ENCODE measurements at places on chromosomes 7 and 10.

DNA sequence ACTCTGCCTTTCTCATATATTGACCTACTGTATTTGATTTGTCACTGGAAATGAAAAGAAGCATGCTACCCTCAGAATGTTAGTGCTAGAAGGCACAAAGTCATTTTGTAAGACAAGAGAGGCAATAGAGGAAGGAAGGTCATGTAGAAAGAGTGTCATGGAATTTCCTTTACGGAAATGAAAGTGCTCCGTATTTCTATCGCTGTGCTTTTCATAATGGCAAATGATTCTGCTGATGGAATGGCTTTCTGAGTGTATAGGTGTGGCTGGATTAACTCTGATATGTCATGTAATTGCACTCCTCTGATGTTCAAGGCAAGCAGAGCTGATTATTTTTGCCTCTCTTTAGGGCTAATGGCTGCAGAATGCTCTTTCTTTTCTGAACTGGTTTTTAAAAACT is 15.5 kb upstream of the STEAP4 start:
- no peak for DNase-seq
- no peaks in the 10 kb centered on the region for H3K4me1 ChIP-seq
- H3K4me3 ChIP-seq, result no peak overlapping the region
- H3K36me3 ChIP-seq, result no peaks in the 10 kb centered on the region
- H3K27ac ChIP-seq, result no peak overlapping the region
- H3K27me3 ChIP-seq, result no peaks in the 10 kb centered on the region

DNA sequence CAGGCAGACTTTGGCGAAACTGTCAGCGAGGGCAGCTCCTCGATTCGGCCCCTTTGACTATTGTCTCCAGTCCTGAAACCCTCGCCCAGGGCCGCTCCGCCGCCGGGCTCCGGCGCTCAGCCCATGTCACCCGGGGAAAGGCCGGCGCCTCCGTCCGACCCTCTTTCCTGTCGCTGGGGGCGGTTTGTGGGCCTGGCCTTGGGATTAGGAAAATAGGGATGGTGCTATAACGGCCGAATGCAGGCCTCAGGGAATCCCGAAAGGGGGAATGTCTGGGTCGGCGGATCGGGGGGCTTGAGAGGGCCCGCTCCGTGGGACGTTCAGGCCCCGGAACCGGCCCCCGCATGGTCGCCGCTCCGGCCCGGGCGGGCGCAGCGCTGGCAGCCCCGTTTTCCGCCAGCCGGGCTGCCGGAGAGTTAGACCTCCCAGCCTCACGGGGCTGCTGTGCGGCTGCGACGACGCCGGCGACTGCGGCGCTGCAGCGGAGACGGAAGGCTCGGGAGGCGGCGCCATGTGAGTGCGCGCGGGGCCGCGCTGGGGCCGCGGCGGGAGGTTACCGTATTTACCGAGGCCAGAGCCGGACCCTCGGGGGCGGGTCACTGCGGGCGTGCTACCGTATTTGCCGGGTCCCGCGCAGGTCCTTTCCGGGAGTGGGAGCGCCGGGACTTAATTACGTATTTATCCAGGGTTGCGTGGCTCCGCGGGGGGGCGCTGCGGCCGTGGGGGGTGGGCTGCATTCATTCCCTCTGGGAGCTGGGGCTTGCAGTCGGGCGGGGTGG is 25.9 kb downstream of the ZNF775 start:
- peaks cover 6% of the 10 kb centered on the region for H3K36me3 ChIP-seq
- peaks cover 56% of the 10 kb centered on the region for H3K4me1 ChIP-seq
- peak; percentile 93 for DNase-seq
- peak overlapping the region; percentile 81 for H3K27ac ChIP-seq

- H3K4me1 ChIP-seq, result no peaks in the 10 kb centered on the region
- H3K36me3 ChIP-seq, result no peaks in the 10 kb centered on the region
- H3K27ac ChIP-seq, result no peak overlapping the region
- H3K4me3 ChIP-seq, result no peak overlapping the region
- no peak for DNase-seq
Measured at GRCh38 chr10:69642747-69643146, 12.7 kb downstream of the FAM241B start.

- peak overlapping the region; percentile 74 for H3K27ac ChIP-seq
- H3K4me3 ChIP-seq, result no peak overlapping the region
- H3K36me3 ChIP-seq, result no peaks in the 10 kb centered on the region
- DNase-seq, result no peak
- no peaks in the 10 kb centered on the region for H3K27me3 ChIP-seq
Measured at GRCh38 chr7:29588900-29589696, 25.5 kb downstream of the PRR15 start.

DNA sequence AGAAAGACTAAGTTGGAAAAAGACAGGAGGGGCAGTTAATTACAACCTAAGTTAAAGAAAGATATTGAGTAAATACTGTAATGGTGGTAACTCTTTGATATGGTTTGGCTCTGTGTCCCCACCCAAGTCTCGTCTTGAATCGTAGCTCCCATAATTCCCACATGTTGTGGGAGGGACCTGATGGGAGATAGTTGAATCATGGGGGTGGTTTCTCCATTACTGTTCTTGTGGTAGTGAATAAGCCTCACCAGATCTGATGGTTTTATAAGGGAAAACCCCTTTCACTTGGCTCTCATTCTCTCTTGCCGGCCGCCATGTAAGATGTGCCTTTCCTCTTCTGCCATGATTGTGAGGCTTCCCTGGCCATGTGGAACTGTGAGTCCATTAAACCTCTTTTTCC is 143.8 kb downstream of the GRK5 start:
- H3K4me1 ChIP-seq, result peaks cover 6% of the 10 kb centered on the region
- H3K4me3 ChIP-seq, result no peak overlapping the region
- peaks cover 11% of the 10 kb centered on the region for H3K36me3 ChIP-seq

DNA sequence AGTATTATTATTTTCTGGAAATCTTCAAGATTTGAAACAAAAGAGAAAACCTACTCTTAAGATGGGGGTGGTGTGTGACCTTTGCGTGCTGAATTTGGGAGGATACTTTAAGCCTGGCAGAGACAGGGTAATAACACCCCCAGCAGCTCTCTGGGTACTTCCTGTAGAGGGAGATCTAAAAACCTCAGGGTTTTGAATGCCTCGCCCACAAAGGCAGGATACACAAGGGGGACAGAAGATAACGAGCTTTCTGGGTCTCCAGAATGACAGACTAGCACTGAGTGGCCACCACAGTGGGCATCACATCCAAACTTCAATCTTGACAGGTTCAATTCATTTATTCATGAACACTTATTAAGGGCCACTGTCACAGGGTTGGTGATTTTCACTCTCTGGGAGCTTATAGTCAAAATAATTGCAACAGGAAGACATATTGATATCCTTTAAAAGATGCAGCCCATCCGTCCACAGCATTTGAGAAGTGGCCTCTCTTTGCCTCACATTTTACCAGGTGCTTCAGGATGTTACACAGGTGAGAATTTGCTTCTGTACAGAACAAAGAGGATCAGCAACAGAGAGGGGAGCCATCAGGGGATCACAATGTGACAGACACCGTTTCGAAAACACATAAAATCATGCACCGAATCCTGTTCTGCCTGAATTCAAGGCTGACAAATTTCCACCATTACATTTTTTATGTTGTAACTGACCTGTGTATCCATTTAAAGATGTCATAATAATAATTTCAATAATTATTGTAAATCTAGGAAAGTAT is 14.3 kb downstream of the CPA1 start:
- H3K4me1 ChIP-seq, result peaks cover 45% of the 10 kb centered on the region
- H3K27me3 ChIP-seq, result no peaks in the 10 kb centered on the region
- no peak overlapping the region for H3K4me3 ChIP-seq
- no peak overlapping the region for H3K27ac ChIP-seq

Data from large intestine (tissue), 12 donors.